ENCODE measurements at places on chromosomes 12 and 14.

DNA sequence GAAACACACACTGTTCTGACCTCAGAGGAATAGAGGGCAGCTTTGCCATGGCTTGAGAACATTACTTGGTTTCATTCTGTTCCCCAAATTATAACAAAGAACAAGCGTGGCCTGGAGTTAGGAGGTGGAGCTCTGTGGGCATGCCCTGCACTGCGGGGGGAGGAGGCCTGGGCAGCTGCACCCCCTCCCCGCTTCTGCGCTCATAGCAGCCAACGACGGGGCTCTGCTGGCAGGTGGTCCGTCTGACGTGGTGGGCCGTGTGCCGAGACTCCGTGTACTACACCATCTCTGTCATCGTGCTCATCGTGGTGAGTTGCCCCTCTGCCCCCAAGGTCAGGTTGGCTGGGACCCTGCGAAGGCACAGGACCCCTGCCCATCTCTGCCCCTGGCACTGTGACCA, 70.4 kb upstream of the RIN3 start:
- no peak for DNase-seq

- DNase-seq: no peak
Observed at GRCh38 chr14:68908803-68909202, 70.3 kb downstream of the ACTN1 start.

GRCh38 chr12:117836476-117836875, 132.3 kb downstream of the KSR2 start:
- DNase-seq: no peak

- peak; percentile 40 for DNase-seq
Observed at GRCh38 chr14:60184146-60184904, 19.1 kb upstream of the DHRS7 start.

DNA sequence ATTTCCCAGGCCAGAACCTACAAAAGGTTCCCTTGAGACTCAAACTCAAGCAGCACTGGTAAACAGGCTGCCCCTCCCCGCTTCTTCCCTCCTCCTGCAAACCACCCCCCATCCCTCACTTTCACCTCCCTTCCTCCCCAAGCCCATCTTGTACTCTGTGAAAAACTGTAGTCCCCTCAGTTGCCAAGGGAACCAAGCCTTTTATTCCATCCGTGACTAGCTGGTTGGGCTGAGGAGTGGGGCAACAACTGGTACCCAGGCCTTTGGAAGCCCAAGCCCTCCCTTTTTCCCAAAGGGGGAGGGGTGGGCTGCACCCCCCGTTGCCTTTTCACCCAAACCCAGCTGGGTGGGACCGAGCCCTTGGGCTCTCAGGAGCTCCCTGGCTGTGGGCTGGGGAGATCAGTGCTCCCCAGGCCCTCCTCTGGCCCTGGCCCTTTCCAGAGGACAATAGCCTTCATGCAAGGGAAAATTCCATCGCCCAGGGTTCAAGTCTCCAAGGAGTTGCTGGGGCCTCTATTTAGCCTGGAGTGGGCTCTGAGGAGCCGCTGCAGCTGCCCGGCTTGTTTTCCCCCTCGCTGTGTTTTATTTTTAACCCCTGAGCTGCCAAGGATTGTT, 61.9 kb downstream of the ZFP36L1 start:
- no peak for DNase-seq

DNA sequence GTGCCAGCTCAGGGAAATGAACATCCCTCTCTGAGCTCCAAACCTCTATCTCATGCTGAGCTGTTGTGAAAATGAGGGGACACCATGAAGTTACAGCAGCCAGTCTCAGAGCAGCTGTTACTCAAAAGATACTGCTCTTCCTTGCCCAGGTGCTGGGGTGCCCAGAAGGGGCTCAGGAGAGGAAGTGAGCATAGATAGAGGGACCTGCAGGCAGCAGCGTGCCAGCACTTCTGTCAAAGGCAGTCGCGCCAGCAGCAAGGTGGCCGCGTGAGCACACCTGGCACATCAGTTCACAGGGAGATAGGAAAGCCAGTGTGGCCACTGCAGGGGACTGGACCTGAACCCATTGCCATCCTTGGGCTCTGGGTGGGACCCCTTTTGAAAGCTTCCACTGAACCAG, 27.8 kb downstream of the C14orf132 start:
- DNase-seq: no peak

GRCh38 chr14:106491851-106492250, 965.5 kb downstream of the TMEM121 start:
- peak; percentile 39 for DNase-seq

DNA sequence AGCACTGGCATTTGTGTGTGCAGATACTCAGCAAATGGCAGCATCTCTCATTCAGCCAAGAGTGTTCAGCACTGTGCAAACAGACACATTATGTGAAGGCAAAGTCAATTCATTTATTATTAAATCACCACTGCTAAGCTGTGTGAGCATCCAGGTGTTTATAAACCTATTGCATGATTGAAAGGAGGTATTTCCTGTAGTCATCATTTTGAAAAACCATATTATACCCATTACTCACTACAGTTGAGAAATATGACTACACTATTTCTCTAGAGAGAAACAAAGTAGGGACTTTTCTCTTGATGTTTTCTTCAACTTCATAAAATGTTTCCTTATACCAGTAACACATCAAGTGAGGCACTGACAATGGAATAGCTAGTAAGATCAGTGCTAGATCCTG, 13.7 kb downstream of the SPX start:
- DNase-seq: no peak

GRCh38 chr12:53963434-53964314, 9.0 kb downstream of the HOXC12 start:
- no peak for DNase-seq

- no peak for DNase-seq
Observed at GRCh38 chr14:89330236-89331002, 86.6 kb downstream of the FOXN3 start.

- no peak for DNase-seq
Observed at GRCh38 chr12:117089463-117089862, 9.8 kb downstream of the TESC start.

DNA sequence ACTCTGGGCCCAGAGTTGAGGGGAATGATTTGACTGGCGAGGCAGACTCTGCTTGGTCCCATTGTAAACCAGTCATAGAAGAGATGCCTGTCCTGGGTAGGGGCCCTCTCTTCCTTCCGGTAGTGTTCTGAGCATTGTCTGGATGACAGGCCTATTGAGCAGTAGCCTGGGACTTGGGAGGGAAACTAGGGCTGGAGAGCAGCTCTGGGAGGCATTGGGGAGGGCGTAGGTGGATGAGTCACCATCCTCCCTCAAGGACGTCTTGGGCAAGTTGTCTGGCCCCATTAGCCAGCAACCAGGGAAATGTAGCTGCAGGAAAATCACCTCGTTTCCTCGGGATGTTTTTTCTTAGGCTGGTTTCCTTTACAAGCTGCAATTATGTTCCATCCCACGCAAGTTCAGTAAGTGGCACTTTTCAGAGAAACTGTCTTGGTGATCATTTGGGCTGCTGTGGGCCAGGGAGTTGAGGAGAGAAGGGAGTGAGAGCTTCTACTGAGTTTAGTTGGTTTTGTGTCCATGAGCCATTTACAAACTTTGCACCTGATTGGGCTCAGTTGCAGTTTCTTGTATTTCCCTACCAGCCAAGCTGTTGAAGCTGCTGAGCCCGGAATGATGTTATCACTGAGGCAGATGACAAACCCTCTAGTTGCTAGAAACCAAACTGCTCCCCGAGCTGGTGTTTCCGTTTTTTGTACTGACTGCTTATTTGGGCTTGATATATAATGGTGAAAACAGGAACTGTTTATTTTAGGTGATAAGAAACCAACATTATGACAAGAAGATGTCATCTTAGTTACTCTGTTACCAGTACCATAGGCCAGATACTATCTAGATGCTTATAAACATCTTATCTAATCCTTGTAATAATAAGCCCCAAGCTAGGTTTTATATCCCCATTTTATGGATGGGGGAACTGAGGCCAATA, 147.6 kb downstream of the CHST11 start:
- peak; percentile 51 for DNase-seq

- DNase-seq: no peak
Observed at GRCh38 chr14:51004801-51005526, 60.7 kb upstream of the PYGL start.

- no peak for DNase-seq
Observed at GRCh38 chr14:29906256-29906870, 21.3 kb downstream of the PRKD1 start.

GRCh38 chr14:20799456-20799891, 3.2 kb downstream of the RNASE1 start:
- DNase-seq: no peak

- DNase-seq: peak; percentile 52
Observed at GRCh38 chr14:68379510-68380328, 413.1 kb downstream of the ZFP36L1 start.

- DNase-seq: no peak
Observed at GRCh38 chr14:99242816-99243721, 28.9 kb downstream of the BCL11B start.
